Activated CD4-positive, alpha-beta T cell treated with anti-CD3 and anti-CD28 coated beads for 24 hours (primary cell): ENCODE measurements at places on chromosomes 12 and 14.

DNA sequence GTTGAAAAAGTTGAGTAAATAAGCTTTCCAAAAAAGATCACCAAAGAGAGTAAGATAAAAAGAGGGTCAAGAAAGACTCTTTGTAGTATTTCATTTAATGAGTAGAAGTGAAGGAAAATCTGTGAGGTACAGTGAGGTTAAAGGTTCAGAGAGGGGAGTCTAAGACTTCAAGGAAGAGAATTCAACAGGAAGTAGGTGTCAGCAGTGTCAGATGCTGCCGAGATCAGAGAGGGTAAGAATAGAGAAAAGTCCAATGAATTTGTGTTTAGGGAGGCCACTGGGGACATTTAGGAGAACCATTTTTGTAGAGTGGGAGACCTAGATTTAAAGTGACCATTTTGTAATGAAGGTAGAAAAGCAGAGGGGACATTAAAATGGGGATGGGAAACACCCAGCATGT is 71.6 kb upstream of the KRAS start:
- no peak for DNase-seq

- no peak for DNase-seq
These were observed 99.6 kb downstream of the DYRK2 start for GRCh38 chr12:67747869-67748742.

GRCh38 chr12:107464644-107465043 is 221.0 kb upstream of the PWP1 start:
- DNase-seq, result no peak

- DNase-seq, result no peak
These were observed 12.9 kb downstream of the ITGB7 start for GRCh38 chr12:53193985-53194716.

GRCh38 chr12:19127270-19127669 is 2.3 kb upstream of the PLEKHA5 start:
- DNase-seq, result no peak

GRCh38 chr14:60760644-60761364 is 26.2 kb downstream of the MNAT1 start:
- no peak for DNase-seq

DNA sequence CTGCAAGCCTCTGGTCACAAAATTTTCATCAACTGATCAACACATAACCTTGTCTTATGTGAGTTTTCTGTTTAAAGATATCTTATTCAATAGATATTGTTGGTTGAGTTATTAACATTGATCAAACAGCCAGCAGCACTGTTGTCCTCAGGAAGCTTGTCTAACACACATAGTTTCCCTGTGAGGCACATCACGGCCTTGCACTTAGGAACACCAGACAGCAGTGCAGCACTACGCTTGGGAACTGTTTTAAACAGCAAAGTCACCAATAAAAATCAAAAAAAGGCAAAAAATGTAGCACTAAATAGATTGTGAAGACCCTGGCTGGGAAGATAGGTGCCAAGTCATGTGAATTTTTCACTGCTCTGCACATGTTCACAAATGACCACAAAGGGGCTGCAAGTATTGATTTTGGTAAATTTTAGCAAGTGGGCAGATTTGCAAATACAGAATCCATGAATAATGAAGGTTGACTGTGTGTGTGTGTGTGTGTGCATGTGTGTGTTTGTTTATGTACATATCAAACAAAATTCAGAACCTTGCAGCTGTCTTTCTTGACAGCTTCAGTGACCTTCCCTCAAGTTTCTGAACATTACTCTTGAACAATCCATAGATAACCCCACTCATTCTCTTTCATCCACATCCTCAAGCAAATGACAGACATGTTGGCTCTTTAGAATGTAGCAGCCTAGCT is 28.9 kb downstream of the VDR start:
- DNase-seq, result no peak

- no peak for DNase-seq
These were observed 10.6 kb downstream of the CD163 start for GRCh38 chr12:7493006-7493405.

DNA sequence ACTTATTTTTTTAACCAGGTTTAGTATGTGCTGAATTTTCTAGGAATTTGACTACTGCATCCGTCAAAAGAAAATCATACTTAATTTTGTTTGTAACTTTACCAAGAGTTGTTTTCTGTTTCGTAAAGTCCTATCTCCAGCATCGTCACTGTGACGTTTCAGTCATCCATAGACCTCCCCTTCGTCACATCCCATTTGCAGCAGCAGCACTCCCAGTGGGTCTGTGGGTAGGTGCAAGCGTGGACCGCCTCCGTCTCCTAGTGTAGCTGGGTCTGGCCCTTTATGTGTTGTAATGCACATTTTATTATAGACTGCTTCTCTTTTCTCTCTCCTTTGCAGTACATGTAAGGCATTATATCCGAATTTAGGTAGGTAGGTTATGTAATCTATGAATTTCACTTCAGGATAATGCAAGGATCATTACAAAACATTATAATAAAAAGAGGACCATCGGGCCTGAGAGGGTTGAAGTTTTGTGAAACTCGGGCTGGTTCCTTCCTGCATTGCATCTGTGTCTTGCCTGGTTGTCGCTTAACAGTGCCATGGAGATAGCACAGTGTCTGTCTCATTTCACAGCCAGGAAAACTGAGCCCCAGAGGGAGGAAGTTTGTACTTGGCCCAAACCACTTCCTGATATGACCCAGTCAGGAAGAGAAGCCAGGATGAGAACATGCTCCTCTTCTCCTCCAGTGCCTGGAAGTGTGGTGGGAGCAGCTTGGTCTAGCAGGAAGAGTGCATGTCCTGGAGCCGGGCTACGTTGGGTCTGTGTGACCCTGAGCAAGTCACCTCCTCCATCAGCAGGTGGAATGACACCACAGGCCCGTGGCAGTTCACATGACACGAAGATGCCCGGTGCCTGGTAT is 41.3 kb downstream of the EVL start:
- DNase-seq, result no peak

GRCh38 chr14:105392131-105393090 is 5.9 kb upstream of the TEX22 start:
- no peak for DNase-seq

DNA sequence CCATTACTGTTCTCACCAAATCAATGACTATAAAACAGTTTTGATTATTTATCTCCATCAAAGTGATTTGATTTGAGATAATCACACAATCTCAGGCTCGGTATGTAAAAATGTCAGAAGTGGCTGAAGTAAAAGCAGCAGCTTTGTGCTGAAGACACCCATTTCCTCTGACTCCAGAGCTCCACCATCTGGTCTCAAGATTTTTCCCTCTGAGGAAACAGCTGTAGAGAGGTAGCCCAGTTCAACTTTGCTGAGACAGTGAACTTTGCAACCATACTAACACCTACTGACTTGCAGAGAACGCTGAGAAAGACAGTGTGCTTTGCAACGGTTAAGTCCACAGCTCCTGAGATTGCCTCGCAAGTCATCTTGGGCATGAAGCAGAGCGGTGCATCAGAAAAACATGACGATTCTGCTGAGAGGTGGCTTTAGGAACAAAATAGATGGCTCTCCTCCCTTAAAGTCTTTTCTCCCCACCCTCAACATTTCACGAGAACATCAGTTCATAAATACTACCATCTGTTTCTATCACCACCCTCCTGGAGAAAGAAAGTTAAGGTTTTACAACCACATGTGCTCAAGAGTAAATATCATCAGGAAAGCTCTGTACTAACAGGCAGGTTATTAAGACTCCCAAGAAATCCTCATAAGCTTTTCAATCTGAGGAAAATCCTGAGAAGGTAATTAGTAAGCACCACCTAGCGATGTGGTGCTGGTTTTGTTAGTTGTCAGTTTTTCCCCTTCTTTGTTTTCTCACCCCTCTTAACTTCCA is 34.8 kb downstream of the HIGD1C start:
- DNase-seq, result no peak

DNA sequence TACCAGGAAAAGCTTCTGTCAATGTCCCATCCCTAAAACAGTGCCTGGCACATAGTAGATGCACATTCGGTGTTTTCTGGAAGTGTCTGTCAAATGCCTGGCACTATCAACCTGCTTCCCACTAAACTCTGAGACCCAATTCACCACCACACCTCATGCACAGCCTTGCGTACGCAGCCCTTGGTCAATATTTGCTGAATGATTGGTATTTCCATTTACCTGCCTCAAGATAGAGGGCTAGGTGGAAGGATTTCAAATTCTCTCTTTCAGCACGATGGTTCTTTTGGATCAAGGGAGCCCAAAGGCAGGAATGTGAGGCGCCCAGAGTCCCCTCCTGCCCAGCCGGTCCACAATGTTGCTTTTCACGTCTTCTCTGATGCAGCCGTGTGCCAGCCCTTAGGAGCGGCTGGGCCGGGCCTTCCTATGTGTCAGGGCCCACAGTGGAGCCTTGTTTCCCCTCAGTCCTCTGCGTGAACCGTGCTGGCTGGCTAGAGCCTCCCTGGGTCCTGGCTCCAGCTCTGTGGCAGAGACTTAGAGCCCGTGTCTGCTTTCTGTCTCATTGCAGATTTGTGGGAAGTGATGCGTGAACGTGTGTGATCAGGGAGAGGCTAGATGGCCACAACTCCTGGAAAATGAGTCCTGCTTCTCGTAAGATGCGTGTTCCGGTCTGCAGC is 99.9 kb upstream of the RFLNA start:
- no peak for DNase-seq

GRCh38 chr12:115210533-115211252 is 526.7 kb upstream of the TBX3 start:
- DNase-seq, result no peak

GRCh38 chr12:128606051-128606450 is 217.7 kb downstream of the SLC15A4 start:
- no peak for DNase-seq

DNA sequence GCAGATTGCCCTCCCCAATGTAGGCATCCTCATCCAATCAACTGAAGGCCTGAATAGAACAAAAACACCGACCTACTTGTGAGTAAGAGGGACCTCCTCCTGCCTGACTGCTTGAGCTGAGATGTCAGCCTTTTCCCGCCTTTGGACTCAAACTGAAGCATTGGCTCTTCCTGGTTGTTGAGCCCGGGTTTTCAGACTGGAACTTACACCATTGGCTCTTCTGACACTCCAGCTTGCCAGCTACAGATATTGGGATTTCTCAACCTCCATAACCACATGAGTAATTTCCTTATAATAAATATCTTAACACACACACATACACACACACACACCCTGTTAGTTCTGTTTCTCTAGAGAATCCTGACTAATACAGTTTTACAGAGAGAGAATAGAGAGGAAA is 173.4 kb upstream of the NTF3 start:
- DNase-seq, result no peak

DNA sequence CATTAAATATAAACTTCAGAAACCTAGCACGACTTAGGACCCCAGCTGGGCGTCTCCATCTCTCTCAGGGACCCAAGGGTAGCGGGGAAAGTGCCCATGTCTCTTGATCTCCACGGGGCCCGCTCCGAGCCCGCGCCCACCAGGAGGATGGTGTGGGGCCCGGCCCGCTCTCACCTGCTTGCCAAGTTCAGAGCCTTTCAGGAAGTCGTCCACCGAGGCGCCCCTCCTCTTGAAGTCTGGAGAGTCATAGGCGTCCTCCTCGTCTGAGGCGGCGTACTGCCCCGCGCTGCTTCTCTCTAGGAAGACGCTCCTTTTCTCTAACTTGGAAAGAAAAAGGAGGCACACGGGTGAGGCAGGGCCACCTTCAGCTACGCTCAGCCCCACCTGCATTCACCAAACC is 96.9 kb downstream of the PIWIL1 start:
- DNase-seq, result no peak

DNA sequence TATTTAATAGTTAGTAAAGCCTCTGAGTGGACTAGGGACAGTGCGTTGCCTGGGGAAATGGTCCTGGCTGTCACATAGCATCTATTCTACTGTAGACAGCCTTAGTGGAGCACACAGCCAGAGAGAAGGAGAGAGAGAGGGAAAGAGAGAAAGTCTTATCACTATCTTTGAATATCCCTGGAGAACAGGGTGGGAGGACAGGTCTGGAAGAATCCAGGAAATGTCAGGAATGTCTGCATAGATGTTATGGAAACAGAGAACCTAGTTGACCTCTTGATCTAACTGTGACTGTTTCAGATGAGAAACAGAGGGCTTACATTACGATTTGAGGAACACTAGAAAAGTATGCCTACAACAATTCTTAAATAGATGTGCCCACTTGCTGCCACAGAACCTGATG is 92.8 kb downstream of the SLC15A5 start:
- DNase-seq, result no peak

- no peak for DNase-seq
These were observed 34.2 kb downstream of the NCKAP5L start for GRCh38 chr12:49794021-49794420.

- DNase-seq, result no peak
These were observed 926 bp upstream of the CMKLR1 start for GRCh38 chr12:108340037-108340436.

GRCh38 chr12:103269946-103270345 is 225.8 kb downstream of the C12orf42 start:
- DNase-seq, result no peak

- DNase-seq, result no peak
These were observed 21.9 kb downstream of the TDP1 start for GRCh38 chr14:89977668-89978067.

GRCh38 chr14:22190411-22191191 is 398.4 kb downstream of the DAD1 start:
- DNase-seq, result no peak

GRCh38 chr12:88625356-88625755 is 45.1 kb upstream of the KITLG start:
- DNase-seq, result no peak

GRCh38 chr14:27012641-27013040 is 414.8 kb upstream of the NOVA1 start:
- no peak for DNase-seq

DNA sequence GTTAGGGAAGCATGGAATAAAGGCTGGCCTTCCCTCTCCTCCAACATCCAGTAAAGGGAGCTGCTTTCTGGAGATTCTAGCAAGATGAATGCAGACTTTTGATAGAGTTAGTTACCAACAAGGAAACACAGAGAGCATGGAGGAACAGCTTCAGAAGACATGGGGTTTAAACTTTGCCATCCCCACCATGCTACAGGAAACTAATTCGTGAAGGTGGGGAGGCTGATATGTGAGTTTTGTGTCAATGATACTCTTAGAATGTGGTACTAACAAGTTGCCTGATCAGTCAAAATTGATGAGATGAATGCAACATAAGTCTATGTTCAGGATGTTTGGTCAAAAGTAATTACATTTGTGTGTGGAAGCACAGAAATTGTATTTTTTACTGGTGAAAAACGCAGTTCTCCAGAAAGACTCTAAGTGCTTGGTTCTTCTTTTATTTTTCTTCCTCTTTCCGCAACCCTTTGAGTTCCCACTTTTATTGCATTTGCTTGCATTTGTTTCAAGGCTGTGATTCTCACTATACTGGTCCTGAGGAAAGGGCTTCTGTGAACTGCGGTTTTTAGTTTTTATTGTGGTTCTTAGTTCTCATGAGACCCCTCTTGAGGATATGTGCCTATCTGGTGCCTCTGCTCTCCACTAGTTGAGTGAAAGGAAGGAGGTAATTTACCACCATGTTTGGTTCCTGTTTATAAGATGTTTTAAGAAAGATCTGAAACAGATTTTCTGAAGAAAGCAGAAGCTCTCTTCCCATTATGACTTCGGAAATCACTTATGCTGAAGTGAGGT is at the start of gene CLEC4A:
CLEC4A (plus strand) TSS at position 494 of the 789 bp plus-strand sequence; CDS start at position 756, 262 bp downstream.
- no peak for DNase-seq

GRCh38 chr12:76714861-76715260 is 49.1 kb upstream of the ZDHHC17 start:
- DNase-seq, result no peak

- DNase-seq, result no peak
These were observed 5.7 kb downstream of the BEGAIN start for GRCh38 chr14:100581228-100582145.

- peak; percentile 31 for DNase-seq
These were observed 603 bp downstream of the PABPN1 start for GRCh38 chr14:23321572-23322547.
